Thoracic aorta (tissue), 2 donors: ENCODE measurements at places on chromosomes 2 and 18. TPM values are rescaled to one million over a fixed set of nuclear protein-coding genes. Genes with fewer than 3 reads are reported as not detected.

Gene FAM161A
- 4.6 TPM for total RNA-seq

Gene CYS1
- total RNA-seq: 13.5 TPM

Gene USP40
- 30.0 TPM for total RNA-seq

Gene RGPD3
- total RNA-seq: 1.1 TPM

Gene SAG
- total RNA-seq: not detected

Gene FBXO11
- 53.8 TPM for total RNA-seq

Gene ACADL
- total RNA-seq: 132 TPM

Gene RAPGEF4
- total RNA-seq: 9.9 TPM

GRCh38 chr18:13808294-13809042 is 15.5 kb upstream of the MC5R start:
- no peak overlapping the region for H3K4me3 ChIP-seq
- H3K36me3 ChIP-seq: no peaks in the 10 kb centered on the region
- no peak overlapping the region for H3K27ac ChIP-seq
- no peaks in the 10 kb centered on the region for H3K27me3 ChIP-seq
- H3K4me1 ChIP-seq: no peaks in the 10 kb centered on the region
- no peak for DNase-seq

DNA sequence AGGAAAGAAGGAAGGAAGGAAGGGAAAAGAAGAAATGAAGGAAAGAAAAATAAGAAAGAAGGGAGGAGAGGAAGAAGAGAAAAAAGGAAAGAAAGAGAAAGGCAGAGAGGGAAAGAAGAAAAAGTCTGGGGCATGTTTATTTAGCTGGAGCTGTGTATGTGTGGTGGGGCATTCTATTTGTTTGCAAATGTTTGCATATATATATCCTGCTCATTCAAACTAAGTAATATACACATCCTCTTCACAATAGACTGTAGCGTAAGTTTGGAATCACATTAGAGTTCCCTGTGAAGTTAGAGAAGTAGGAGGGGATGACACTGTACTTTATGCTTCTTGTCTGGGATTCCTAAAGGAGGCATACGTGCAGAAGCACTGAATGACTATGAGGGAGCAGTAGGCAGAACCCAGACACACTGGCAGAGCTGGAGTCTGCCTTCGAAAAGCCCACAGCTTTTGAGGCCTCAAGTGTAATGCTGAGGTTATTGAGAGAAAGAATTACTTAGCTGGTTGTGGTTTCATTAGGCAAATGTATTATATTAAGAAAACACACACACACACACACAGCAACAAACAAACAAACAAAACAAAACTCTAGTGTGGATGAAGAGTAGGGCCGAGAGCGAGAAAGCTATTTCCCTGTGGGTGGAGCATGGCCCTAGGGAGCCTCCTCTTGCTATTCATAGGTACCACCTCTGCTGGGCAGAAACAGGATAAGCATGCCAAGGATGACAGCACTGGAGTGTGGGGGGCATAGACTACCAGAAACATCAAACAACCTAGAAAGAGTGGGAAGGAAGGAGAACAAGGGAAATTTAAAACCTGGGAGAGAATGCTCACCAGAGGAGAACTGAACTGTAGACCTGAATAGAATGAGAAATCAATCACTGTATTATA is 905.1 kb upstream of the NXPH2 start:
- no peaks in the 10 kb centered on the region for H3K36me3 ChIP-seq
- no peaks in the 10 kb centered on the region for H3K27me3 ChIP-seq
- no peak for DNase-seq

- H3K4me3 ChIP-seq: no peak overlapping the region
- no peaks in the 10 kb centered on the region for H3K4me1 ChIP-seq
- peaks cover 41% of the 10 kb centered on the region for H3K36me3 ChIP-seq
- H3K27ac ChIP-seq: no peak overlapping the region
- no peaks in the 10 kb centered on the region for H3K27me3 ChIP-seq
Measured at GRCh38 chr2:27202854-27203253, 9.0 kb upstream of the ATRAID start.

DNA sequence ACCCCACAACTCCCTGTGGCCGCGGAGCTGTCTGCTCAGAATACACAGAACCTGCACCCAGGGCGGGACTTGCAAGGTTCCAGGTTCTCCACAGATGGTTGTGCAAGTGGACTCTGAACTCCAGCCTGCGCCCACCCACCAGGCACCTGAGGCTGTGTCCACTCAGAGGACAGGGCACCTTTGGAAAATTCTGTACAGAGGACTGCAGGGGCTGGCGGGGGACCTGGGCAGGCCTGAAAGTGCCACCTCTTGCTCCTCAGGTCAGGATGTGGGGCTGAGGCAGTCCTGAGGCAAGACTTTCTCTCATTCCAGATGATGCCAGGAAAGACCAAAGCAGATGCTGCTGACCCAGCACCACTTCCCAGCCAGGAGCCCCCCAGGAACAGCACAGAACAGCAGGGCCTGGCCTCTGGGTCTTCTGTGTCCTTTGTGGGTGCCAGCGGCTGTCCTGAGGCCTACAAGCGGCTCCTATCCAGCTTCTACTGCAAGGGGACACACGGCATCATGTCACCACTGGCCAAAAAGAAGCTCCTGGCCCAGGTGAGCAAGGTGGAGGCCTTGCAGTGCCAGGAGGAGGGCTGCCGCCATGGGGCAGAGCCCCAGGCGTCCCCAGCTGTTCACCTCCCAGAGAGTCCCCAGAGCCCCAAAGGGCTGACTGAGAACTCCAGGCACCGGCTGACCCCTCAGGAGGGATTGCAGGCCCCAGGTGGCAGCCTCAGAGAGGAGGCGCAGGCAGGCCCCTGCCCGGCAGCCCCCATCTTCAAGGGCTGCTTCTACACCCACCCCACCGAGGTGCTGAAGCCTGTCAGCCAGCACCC is 14.4 kb downstream of the ARID5A start:
- no peak overlapping the region for H3K4me3 ChIP-seq
- no peak overlapping the region for H3K27ac ChIP-seq
- peaks cover 57% of the 10 kb centered on the region for H3K36me3 ChIP-seq
- H3K4me1 ChIP-seq: peaks cover 20% of the 10 kb centered on the region
- H3K27me3 ChIP-seq: no peaks in the 10 kb centered on the region

DNA sequence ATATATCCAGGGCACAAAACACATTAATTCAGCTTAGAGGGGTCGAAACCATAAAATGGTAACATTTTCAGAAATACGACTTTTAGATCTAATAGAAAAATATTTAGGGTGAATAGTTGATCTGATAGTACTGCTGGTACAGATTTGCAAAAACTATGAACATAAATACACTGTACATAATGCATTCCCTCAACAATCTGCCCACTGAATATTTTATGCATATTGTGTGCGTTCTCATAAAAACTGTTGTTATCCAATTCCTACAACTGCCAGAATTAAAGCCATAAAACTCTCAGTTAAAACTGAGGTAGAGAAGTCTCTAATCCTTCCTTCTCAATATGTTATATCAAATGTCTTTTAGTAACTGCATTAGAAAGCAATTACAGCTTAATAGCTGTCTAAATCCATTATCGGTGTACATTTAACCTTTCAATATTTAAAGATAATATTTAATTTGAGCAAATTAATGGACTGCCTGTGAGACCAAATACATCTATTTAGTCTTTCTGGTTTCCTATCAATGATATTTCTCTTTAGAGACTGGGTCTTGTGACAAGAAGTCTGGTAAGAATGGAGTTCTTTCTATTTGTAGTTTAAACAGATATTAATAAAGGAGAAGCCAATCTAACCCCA is 32.5 kb downstream of the TCF4 start:
- no peak overlapping the region for H3K4me3 ChIP-seq
- no peak for DNase-seq
- H3K36me3 ChIP-seq: no peaks in the 10 kb centered on the region
- peaks cover 8% of the 10 kb centered on the region for H3K4me1 ChIP-seq
- H3K27me3 ChIP-seq: no peaks in the 10 kb centered on the region

- H3K27ac ChIP-seq: no peak overlapping the region
- DNase-seq: no peak
- H3K27me3 ChIP-seq: no peaks in the 10 kb centered on the region
- no peak overlapping the region for H3K4me3 ChIP-seq
- peaks cover 6% of the 10 kb centered on the region for H3K4me1 ChIP-seq
Measured at GRCh38 chr2:203450561-203450960, 84.5 kb downstream of the RAPH1 start.

GRCh38 chr2:198700319-198700718 is 757.4 kb downstream of the SATB2 start:
- H3K4me3 ChIP-seq: no peak overlapping the region
- no peaks in the 10 kb centered on the region for H3K36me3 ChIP-seq
- H3K27me3 ChIP-seq: no peaks in the 10 kb centered on the region
- DNase-seq: no peak

DNA sequence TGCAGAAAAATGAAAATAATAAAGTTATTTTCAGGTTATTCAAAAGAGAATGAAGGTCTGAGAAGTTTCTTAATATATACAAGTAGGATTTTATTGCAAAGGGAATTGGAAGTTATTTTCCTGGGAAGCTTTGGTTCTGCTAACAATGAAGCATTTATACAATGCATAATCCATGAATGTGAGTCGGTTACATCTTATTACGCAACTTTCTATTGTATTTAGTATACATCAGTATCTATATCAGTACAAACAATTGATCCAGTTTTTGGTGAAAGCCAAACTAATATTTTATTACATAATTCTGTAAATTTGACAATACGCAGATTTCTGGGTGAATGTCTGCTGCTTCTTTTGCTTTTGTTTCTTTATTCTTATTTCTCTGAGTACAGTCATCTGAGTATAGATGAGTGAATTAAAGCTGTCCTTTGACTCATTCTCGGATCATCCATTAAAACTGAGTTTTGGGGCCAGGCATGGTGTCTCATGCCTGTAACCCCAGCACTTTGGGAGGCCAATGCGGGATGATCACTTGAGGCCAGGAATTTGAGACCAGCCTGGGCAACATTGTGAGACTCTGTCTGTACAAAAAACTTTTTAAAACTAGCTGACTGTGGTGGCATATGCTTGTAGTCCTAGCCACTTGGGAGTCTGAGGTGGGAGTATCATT is 108.5 kb downstream of the SOCS6 start:
- H3K27ac ChIP-seq: no peak overlapping the region
- H3K36me3 ChIP-seq: no peaks in the 10 kb centered on the region
- H3K4me1 ChIP-seq: no peaks in the 10 kb centered on the region
- no peak overlapping the region for H3K4me3 ChIP-seq

- H3K36me3 ChIP-seq: no peaks in the 10 kb centered on the region
- H3K4me3 ChIP-seq: no peak overlapping the region
- DNase-seq: no peak
- H3K27me3 ChIP-seq: no peaks in the 10 kb centered on the region
- H3K4me1 ChIP-seq: no peaks in the 10 kb centered on the region
- H3K27ac ChIP-seq: no peak overlapping the region
Measured at GRCh38 chr2:28958689-28959088, 22.4 kb upstream of the TOGARAM2 start.

DNA sequence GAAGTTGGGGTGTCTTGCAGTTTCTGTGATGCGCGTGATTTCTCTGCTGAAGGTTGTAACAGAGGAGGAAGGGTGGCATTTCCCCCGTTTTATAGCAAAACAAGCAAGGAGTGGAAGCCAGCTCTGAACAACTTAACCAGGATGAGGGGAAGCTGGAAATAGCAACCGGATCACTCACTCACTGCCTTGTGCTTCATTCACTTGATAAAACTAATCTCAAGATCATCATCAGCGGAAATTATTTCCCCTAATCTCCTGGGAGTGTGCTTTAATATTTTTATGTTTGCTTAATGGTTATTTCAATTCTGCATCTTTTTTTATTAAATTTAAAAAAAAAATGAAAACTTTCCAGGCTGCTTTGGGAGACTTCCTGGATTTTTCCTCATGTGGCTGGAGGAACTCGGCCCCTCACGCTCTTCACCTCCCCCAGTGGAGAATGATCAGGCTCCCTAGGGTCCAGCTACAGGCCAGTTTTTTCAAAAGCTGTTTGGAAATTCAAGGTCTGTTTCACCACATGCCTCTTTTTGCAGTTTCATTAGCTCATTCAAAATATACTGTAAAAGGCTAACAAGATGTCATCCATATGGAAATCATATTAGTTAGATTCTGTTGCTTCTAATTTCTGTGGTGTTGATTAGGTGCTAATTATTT is 31.7 kb downstream of the CABLES1 start:
- peaks cover 14% of the 10 kb centered on the region for H3K4me1 ChIP-seq
- H3K27ac ChIP-seq: no peak overlapping the region
- no peaks in the 10 kb centered on the region for H3K36me3 ChIP-seq
- no peak overlapping the region for H3K4me3 ChIP-seq

DNA sequence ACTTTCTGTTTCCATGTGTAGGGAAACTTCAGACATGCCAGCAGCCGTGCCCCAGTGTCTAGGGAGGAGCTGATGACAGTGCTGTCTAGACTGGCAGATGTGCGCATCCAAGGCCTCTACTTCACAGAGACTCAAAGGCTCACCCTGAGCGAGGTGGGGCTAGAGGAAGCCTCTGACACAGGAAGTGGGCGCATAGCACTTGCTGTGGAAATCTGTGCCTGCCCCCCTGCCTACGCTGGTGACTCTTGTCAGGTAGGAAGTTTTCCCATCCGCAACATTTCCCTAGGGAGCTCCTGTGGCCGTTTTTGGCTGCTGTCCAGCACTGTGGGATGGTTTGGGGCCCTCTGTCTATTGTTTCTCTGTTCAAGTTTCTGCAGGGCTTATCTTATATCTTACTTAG is 143.1 kb upstream of the TTC39C start:
- no peaks in the 10 kb centered on the region for H3K27me3 ChIP-seq
- no peaks in the 10 kb centered on the region for H3K36me3 ChIP-seq
- DNase-seq: no peak
- H3K4me3 ChIP-seq: no peak overlapping the region

- no peak overlapping the region for H3K4me3 ChIP-seq
- DNase-seq: no peak
- no peaks in the 10 kb centered on the region for H3K27me3 ChIP-seq
- no peaks in the 10 kb centered on the region for H3K36me3 ChIP-seq
- no peaks in the 10 kb centered on the region for H3K4me1 ChIP-seq
Measured at GRCh38 chr2:163319006-163319405, 416.8 kb downstream of the FIGN start.

DNA sequence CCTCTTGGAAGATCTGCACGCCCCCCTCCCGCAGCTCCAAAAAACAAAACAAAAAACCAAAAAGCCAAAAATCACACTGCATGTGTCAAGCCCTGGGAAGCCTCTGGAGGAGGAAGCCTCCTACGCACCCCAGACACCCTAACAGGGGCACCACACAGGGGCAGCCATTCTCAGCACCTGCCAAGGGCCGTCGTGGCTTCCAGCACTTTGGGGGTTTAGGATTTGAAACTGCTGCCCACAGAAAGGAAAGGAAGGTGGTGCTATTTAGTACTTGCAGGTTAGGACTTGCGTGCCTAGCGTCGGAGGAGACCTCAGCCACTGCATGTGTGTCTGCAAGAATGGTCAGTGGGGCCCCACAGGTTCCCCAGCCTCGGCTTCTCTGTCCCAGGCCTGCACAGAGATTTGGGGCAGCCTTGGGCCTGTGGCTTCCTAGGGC is 419 bp upstream of the GPR55 start:
- H3K36me3 ChIP-seq: no peaks in the 10 kb centered on the region
- no peak for DNase-seq
- no peak overlapping the region for H3K27ac ChIP-seq
- H3K27me3 ChIP-seq: no peaks in the 10 kb centered on the region
